Effector memory CD4-positive, alpha-beta T cell (primary cell): ENCODE measurements at places on chromosomes 5 and 9.

- no peak for DNase-seq
Observed at GRCh38 chr5:103272377-103272776, 13.8 kb downstream of the MACIR start.

- DNase-seq, result no peak
Observed at GRCh38 chr9:127884427-127884911, 7.0 kb upstream of the AK1 start.

- no peak for DNase-seq
Observed at GRCh38 chr9:108565651-108566378, 290.0 kb downstream of the ACTL7B start.

DNA sequence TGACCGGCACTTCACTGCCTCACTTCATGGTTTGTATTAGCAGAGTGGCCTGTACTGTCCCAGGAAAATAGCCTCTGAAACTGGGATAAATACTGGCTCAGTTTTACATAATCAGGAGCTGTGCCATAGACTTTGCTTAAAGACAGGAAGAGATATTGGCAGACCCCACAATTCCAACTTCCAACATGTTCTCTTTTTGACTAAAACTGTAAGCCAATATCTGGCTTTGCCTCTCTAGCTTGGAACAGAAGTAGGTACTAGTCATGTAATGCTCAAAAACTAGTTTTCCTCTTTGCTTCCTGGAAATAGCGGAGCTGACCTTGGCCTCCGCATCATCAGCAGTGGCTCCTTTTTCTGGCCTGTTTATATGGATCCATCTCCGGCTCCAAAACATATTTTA is 276.9 kb downstream of the CDH9 start:
- no peak for DNase-seq

DNA sequence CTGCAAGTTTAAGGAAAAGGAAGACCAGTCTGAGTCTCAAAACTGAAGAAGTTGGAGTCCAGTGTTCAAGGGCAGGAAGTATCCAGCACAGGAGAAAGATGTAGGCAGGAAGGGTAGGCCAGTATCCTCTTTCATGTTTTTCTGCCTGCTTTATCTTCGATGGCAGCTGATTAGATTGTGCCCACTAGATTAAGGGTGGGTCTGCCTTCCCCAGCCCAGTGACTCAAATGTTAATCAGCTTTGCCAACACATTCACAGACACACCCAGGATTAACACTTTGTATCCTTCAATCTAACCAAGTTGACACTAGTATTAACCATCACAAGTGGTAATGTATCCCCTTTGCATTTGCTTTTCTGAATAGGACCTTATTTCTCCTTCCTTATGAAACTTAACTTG is 535.9 kb upstream of the FTMT start:
- DNase-seq, result no peak

DNA sequence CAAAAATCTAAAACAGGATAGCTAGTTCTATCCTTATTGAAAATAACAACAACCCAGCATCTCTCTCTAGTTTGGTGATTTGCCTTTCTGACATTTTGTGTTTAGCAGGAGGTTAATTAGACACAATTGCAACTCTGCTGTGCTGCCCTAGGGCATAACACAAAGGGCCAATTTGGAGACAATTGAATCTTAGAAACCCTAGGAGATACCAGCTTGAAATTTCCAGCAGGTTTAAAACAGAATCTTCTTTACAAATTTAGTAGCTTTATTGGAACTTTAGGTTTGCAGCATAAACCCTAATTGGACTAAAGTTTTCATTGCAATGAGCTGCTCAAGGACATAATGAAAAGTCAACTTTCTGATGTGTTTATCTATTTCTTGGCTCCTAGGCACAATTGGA is 166.7 kb upstream of the FER start:
- DNase-seq, result no peak

DNA sequence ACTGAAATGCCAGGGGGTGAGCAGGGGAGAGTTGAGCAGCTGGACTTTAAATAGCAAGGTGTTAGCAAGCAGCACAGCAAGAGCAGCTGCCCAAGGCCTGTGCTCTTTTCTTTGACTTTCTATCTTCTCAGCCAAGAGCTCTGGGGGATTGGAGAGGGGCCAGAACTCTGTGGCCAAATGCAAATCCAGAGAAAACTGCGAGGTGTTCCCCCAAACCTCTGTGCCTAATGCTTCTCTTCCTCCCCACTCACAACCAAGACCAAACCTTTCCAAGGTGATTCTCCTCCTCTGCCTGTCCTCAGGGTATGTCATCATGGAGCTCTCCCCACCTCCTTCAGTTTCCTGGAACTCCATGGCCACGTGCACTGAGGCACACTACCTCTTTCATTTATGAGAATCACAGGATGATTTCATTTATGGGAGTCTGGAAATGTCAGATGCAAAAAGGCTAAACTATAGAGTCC is 118.7 kb upstream of the WWC1 start:
- DNase-seq, result no peak

DNA sequence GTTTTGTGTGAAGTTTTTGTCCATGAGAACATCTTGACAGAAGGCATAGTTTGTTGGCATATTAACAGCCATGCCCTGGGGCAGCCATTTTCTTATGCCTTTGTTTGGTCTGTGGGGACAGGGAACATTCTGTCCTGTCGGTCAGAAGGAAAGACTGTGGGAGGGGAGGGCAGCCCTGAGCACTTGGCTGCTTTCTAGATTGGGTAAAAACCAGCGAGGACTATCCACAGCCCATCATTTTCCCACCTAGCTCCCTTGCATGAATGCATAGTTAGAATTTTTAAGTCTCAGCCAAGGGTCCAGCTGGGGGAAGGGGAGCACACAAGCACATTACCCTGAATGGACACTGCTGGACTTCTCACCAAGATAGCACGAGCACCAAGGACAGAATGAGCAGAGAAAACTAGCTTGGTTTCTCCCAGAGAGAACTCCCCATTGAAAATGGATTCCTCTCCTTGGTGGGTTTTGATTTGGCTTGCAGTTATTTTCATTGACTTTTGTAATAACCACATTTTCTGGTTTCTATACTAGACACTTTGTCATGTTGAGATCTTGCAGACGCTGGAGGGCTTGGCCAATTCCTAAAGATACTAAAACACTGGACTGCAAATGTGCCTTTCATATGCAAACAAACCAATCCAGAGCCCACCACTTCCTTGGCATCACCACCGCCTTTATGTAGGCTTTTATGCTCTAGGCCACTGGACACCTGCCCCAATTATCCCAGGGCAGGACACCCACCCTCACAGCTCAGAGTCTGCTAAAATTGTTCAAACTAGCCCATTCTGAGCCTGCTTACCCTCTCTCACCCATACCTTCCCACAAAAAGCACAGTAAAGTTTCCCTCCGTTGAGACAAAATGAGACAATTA is 129.9 kb downstream of the BOD1 start:
- DNase-seq, result no peak

DNA sequence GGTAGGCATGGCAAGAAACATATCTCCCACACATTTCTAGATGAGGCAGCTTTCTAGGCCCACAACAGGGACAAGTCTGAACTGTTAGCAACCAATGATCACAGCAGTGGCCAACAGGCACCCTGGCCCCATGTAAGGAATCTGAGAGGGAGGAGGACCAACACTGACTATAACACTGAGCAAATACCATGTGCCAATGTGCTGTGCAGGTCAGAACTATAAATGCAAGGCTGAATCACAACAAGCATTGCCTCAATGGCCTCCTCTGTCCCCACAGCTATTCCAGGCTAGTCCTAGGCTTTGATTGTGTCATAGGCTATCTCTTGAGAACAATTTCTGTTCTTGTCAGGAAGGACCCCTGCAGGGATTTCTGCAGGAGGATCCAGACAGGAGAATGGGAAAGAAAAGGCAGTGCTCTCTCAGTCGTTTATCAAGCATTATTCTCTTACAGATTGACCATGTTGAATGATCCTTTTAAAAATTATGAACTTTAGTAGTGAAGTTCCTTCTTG is 221.2 kb downstream of the TLE1 start:
- DNase-seq, result no peak

DNA sequence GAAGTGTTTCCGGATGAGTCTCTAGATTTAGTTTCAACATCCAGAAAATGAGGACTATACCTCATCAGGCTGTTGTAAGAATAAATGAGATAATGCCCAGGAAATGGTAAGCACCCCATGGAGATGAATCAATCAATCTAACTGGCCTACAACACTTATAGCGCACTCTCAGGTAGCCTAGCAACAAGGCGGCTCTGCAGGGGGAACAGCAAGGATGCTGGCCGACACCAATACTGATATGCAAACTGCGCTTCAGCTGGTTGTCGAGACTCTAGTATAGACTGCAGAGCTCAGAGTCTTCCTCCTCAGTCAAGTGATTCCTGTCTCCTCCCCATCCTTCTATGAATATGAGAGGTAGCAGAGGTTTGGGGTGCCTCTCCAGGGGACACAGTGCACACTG is 218.8 kb upstream of the WWC1 start:
- no peak for DNase-seq

DNA sequence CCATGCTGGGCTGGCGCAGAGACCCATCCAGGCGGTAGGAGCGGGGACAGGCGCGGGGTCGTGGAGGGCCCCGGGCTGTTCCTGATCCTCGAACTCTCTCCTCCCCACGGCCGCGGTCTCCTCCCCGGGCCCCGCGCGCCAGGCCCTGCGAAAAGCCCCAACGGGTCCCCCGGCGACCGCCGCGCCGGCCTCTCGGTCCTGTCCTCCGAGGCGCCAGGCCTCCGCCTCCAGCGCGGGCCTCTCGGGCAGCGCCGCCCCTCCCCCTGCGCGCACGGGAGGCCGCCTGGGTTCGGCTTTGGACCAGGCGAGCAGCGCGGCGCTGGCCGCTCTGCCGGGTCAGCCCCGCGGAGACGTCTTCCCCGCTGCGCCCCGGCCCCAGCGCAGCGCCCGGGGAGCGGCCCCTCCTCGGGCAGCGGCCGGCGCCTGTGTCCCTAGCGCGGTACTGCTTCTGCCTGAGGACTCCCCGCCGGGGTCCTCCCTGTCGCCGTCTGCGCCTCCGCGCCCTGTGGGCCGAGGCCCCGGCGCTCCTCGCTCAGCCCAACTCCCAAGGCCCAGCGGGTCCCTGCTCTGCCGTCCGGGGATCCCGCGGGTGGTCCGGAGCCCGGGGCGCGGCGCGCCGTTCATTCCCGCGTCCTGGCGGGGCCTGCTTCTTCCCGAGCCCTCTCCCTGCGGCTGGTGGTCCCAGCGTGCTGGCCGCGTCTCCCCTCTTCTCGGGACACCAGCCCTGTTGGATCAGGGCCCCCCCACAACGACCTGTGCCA is 13.4 kb downstream of the COL23A1 start:
- DNase-seq, result no peak

GRCh38 chr9:133238272-133238850 is 29.3 kb upstream of the OBP2B start:
- no peak for DNase-seq

- no peak for DNase-seq
Observed at GRCh38 chr9:114474425-114474824, 30.8 kb downstream of the WHRN start.

DNA sequence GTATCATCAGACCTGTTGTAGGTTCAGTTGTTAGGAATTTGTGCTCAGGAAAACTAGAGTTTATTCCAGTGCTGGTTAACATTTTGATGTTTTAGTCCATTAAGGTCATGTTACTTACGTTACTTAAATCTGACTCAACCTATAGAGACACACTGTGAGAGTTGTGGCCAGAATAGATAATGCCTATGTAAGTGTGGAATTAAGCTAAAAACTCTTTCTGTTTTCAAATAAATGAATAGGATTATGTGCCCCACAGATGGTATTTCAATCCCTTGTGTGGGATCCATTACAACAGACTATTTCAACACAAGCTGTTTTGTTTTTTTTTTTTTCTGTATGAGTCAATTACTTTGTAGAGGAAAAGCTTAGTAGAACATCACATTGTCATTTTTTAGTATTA is 68.1 kb downstream of the MEGF10 start:
- DNase-seq, result no peak

- DNase-seq, result no peak
Observed at GRCh38 chr5:75671506-75671905, 45.7 kb downstream of the POC5 start.

DNA sequence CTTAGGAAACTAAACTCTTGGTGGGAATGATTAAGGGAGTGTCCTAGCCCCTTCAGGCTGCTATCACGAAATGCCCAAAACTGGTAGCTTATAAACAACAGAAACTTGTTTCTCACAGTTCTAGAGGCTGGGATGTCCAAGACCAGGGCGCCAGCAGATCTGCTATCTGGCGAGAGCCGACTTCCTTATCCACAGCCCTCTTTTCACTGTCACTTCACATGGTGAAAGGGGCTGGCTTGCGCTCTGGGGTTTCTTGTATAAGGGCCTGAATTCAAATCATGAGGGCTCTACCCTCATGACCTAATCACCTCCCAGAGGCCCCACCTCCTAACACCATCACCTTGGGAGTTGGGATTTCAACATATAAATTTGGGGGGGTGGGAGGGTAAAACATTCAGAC is 49.1 kb downstream of the IPPK start:
- DNase-seq, result no peak

GRCh38 chr5:56402266-56403220 is 169.4 kb upstream of the ANKRD55 start:
- DNase-seq, result no peak

- DNase-seq, result no peak
Observed at GRCh38 chr9:1531424-1531823, 481.3 kb downstream of the DMRT2 start.

DNA sequence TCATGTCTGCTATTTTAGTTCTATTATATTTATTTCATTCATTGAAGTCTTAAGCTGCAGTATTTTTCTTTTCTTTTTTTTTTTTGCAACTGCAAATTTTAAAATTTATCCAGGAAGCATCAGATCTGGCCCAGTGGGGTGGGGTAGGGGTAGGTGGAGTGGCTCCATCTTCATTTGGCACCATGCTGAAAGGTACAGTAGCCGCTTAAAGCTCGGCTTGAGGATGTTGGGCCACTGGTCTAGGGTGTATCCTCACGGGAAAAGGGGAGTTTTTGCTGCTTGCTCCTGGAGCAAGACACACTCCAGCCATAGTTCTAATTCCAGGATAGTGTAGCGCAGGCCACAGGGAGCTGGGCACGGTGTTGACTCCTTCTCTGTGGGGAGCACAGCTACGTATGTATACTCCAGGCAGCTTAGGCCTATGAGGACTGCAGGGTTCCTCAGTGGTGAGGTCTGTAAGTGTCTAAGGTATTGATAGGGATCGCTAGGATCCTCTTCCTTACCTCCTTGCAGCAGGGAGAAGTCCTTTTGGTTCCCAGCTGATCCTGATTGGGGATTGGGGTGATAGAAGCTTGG is 22.7 kb downstream of the RCL1 start:
- DNase-seq, result no peak

DNA sequence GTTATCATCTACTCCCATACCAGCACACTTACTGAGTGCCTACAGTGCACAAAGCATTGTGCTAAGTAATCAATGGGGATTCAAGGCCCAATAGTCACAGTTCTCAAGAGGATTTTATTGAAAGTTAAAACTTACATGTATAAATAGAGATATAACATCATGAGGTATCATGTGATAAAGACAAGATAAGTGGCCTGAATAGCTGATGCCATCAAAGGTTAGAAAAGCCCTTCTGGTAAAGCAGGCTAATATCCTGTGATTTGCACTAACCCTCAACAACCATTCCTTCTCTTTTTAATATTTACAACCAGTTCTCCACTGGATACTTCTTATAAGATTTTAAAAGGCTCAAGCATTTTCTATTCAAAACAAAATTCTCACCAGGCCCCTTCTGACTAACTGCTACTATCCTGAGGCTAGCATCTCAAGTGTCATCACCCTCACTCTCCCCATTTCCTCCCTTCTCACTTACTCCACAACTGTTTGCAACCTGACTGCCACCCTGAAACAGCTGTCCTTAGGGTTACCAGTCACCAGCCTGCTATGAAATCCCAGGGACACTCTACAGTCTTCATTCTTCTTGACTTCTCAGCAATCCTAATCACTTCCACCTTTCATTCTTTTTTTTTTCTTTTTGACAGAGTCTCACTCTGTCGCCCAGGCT is 377.9 kb downstream of the ENC1 start:
- no peak for DNase-seq
